Dermis blood vessel endothelial cell (primary cell): ENCODE measurements at places on chromosomes 16 and 17. TPM values are rescaled to one million over a fixed set of nuclear protein-coding genes. Genes with fewer than 3 reads are reported as not detected.

The LAT gene
- 0.68 and 1.2 TPM in 2 replicates for total RNA-seq

The WDR90 gene
- total RNA-seq, result 10.7 and 15.1 TPM in 2 replicates

The AFMID gene
- 54.9 and 95.6 TPM in 2 replicates for total RNA-seq

The MAF gene
- total RNA-seq, result 30.3 and 43.7 TPM in 2 replicates

The NTN1 gene
- 0.68 and 0.84 TPM in 2 replicates for total RNA-seq

The CACNA1G gene
- total RNA-seq, result not detected in 2 replicates

The RTN4RL1 gene
- total RNA-seq, result 0.51 and 0.60 TPM in 2 replicates

The PSMB3 gene
- 188 and 348 TPM in 2 replicates for total RNA-seq

The SLC52A1 gene
- 0.17 and 0.47 TPM in 2 replicates for total RNA-seq

The MARVELD3 gene
- total RNA-seq, result not detected in 2 replicates

The AGRP gene
- not detected in 2 replicates for total RNA-seq

The NUDT16L1 gene
- 34.4 and 39.0 TPM in 2 replicates for total RNA-seq

The NT5M gene
- total RNA-seq, result 1.9 and 3.1 TPM in 2 replicates

The PLXDC1 gene
- total RNA-seq, result not detected in 2 replicates

The METRN gene
- total RNA-seq, result 34.9 and 41.7 TPM in 2 replicates

The SP2 gene
- 1.7 and 2.6 TPM in 2 replicates for total RNA-seq

The STARD3 gene
- total RNA-seq, result 46.6 and 73.2 TPM in 2 replicates

The CD300LG gene
- 0.05 and 0.34 TPM in 2 replicates for total RNA-seq

The GSG1L2 gene
- total RNA-seq, result not detected in 2 replicates

The SCNN1B gene
- total RNA-seq, result 10.4 and 24.2 TPM in 2 replicates

The TAC4 gene
- total RNA-seq, result not detected in 2 replicates

The ELAC2 gene
- total RNA-seq, result 73.0 and 109 TPM in 2 replicates

The MRM1 gene
- 6.6 and 6.7 TPM in 2 replicates for total RNA-seq

The PPL gene
- 3.6 and 7.0 TPM in 2 replicates for total RNA-seq

The CRHR1 gene
- not detected in 2 replicates for total RNA-seq

The QRICH2 gene
- 8.5 and 13.8 TPM in 2 replicates for total RNA-seq

The CCDC154 gene
- total RNA-seq, result 0.09 and 0.34 TPM in 2 replicates

The CD300LB gene
- total RNA-seq, result not detected in 2 replicates

The TMC7 gene
- 4.4 and 6.5 TPM in 2 replicates for total RNA-seq

The C1QTNF8 gene
- total RNA-seq, result not detected in 2 replicates

The CD300H gene
- not detected in 2 replicates for total RNA-seq

The ALOX12B gene
- not detected in 2 replicates for total RNA-seq

The GAS2L2 gene
- total RNA-seq, result 0.05 and 0.17 TPM in 2 replicates

The C1QTNF1 gene
- 14.6 and 16.9 TPM in 2 replicates for total RNA-seq

The AIPL1 gene
- total RNA-seq, result not detected in 2 replicates

The PPP1R1B gene
- total RNA-seq, result not detected in 2 replicates

The CCL8 gene
- 0.05 and 0.17 TPM in 2 replicates for total RNA-seq

The SETD1A gene
- 2.6 and 5.3 TPM in 2 replicates for total RNA-seq

The ORAI3 gene
- 40.2 and 42.4 TPM in 2 replicates for total RNA-seq

The SLC6A4 gene
- total RNA-seq, result 2.6 TPM in 2 replicates

The TBC1D26 gene
- total RNA-seq, result not detected in 2 replicates

The TNS4 gene
- not detected in 2 replicates for total RNA-seq

The KRT16 gene
- 0.28 and 0.51 TPM in 2 replicates for total RNA-seq

The CDK10 gene
- 48.2 and 71.1 TPM in 2 replicates for total RNA-seq

The CCL5 gene
- 0.17 TPM in 1 of 2 replicates, not detected in the other for total RNA-seq

The TPSB2 gene
- total RNA-seq, result not detected in 2 replicates

The KRT24 gene
- total RNA-seq, result not detected in 2 replicates

The SLC13A2 gene
- not detected in 2 replicates for total RNA-seq

The TPSD1 gene
- not detected in 2 replicates for total RNA-seq
